Astrocyte of the hippocampus (primary cell): ENCODE measurements at places on chromosomes 7 and 10.

DNA sequence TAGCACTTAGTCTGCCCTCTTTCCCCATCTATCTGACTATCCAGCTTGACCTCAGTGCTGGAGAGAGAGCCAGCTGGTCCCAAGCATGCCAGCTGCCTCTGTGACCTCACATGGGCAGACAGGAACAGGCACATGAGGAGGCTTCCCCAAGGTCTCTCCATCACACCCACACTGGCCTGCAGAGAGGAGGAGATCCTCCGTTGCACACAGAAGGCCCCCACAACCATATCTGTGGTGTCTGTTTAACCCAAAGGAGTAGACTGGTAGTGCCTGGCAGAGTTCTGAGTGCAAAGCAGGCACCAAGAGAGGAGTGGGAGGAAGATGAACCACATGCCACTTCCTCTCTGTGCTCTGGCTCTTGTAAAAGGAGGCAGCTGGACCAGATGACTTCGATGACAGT lies 4.8 kb upstream of the ANK3 start:
- DNase-seq = no peak

DNA sequence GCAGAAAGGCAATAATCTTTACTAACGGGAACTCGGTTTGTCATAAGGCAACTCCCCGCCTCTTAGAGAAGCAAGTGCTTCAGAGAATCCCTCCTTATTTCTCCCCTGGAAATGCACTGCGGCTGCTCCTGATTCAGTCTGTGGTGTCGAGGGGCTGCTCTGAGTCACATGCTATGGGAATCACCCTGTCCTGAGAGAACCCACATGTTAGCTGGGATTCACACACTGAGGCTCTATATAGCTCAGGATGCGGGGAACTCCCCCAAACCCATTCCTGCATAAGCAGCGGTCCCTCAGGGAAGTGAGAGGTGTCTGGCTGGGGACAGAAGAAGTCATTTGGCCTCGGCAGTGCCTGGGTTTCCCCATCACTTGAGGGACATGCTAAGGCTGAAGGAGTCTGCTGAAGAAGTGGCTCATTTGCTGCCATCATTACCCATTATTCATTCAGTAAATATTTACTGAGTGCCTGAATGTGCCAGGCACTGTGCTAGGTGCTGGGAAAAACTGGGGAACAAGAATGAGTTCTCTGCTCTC lies 87.5 kb downstream of the ATXN7L1 start:
- no peak for DNase-seq

DNA sequence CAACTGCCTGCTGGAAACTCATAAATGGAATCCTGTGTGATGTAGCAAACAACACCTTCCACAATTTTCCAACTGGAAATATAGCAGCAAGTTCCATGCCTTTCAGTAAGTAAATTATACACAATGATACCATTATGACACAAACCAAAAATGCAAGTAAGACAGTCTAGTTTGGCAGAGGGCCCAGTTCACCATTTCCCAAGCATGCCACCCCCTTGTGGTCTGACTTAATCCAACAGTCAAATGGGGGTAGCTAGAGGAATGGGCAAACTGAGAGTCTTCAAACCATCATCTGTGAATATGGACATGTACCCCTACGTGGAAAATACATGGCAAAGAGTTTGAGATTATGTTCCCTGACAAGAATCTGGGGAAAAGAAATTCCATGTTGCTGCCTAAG lies 137.6 kb upstream of the VWC2 start:
- no peak for DNase-seq

- DNase-seq = no peak
Observed at GRCh38 chr7:27162561-27163287, 2.6 kb downstream of the HOXA9 start.

GRCh38 chr7:45714521-45714820 lies 140.3 kb downstream of the ADCY1 start:
- DNase-seq = no peak

DNA sequence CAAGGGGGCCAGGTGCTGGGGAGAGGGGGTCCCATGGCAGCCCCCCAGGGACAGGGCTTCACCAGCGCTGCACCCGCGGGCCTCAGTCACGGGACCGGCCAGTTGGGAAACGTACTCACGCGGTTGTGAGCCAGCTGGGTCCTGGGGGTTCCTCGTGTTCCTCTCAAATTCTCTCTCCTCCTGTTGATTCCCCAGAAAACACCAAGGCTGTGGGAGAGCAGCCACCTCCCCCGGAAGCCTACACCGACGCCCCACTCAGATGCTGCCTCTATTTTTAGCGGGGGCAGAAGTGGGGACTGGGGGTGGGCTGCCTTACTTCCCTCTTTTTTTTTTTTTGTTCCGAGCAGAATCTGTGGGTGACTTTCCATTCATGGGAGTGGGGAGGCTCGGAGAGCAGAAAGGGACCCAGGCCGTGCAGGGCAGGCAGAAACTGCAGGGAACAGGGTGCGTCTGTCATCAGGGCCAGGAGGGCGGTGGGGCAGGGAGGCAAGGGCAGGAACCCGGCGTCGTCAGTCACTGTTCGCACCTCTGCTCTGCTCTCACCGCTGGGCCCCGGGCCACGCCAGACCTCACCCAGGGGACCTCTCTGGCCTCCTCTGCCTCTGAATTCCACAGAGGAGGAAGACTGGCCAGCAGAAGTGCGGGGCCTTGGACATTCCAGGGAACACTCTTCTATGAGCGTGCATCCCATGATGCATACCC lies 63.1 kb downstream of the CARD11 start:
- no peak for DNase-seq

DNA sequence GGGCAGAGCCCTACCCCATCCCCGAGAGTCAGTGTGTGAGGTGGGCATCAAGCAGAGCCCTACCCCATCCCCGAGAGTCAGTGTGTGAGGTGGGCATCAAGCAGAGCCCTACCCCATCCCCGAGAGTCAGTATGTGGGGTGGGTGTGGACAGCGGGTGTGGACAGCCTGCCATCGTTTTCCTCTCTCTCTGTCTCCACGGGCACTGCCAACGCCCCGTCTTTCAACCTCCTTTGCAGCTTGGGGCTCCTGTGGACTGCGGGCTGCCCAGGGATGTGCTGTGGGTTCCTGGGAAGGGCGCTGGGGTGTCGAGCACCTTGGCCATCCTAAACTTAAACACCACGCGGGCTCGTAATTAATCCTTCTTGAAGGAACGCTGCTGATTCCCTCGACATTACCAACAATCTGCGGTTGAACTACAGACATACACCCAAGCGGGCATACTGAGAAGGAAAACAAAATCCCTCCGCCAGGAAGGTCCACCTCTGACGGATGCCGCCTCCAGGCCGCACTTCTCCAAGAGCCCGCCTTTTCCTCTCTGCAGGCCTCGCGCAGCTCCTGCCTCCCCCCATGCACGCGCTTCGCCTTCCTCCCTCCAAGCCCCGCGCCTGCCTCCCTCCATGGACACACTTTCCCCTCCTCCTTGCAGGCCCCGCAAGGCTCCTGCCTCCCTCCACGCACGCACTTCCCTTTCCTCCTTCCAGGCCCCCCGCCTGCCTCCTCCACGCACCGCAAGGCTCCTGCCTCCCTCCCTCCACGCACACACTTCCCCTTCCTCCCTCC lies 65.1 kb downstream of the ADARB2 start:
- DNase-seq = no peak

GRCh38 chr10:69405221-69405620 lies 11.5 kb downstream of the TACR2 start:
- no peak for DNase-seq

DNA sequence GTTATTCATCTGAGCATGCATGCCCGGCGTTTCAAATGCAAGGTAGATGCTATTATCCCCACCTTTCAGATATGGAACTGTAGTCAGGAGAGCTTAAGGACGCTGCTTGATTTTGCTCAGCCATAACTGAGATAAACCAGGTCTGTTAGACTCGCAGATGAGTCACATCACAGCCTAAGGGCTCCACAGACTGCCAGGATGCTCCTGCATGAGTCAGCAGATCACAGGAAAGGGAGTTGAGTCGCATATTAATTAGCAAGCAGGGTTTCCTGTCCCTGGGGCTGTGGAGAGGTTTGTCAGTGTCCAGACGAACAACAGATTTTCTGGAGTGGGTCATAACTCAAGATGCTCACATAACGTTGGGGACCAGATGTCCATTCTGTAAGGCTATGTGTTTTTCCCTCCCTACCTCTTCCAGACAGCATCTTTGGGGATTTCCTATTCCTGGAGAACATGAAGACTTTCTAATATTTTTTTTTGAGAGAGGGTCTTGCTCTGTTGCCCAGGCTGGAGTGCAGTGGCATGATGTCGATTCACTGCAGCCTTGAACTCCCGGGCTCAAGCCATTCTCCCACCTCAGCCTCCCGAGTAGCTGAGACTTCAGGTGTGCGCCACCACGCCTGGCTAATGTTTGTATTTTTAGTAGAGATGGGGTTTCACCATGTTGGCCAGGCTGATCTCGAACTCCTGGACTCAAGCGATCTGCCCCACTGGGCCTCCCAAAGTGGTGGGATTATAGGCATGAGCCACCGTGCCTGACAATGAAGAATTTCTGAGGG lies 36.7 kb downstream of the PFKFB3 start:
- peak; percentile 96 for DNase-seq

- DNase-seq = no peak
Observed at GRCh38 chr10:72509206-72509799, 116.6 kb downstream of the MICU1 start.

DNA sequence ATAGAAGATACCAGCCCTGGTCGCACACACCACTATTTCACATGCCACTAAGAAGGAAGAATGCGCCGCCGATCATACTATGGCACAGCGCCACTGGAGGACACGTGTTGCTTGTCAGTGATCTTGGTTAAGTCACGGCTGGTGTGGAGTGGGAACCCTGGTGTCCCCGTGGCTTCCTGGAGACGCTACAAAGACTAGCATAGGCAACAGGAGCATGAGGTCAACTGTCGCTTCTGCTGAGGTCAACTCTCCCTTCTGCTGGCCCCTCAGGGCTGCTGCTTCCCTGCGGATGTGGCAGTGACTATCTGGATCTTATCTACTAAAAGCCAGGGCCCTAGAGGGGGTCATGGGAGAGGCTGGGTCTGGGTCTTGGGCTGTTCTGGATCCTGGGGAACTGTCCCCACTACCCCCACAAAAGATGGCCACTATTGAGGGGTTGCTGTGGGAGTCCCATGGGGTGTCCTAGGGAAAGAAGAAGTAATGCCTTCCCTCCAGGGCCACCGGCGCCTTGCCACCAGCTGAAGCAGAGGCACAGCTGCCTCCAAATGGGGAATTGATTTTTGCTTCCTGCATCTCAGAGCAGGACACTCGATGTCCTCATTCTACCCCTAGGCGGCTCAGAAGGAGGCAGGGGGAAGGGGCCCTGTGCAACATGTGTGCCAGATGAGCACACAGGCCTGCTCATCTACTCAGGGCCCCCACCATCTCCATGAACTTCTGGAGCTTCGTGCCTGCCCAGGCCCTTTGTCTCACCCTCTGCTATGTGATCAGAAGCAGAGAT lies 76.6 kb upstream of the PPIF start:
- DNase-seq = no peak

DNA sequence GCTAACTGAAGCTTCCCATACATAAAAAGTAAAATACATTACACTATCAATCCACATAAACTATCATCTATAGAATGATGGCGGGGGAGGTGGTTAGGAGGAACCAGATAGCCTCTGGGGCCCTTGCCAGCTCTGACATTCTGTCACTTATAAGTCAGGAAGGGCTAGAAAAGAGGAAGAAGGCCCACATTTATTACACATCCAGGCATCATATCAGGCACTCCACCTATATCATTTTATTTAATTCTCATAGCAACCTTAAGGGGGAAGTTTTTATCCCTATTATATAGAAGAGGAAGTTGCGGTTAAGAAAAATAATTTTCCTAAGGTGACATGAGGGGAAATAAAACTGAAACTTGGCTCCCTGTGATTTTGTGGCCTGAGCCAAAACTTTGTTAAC lies 29.9 kb downstream of the HEPACAM2 start:
- no peak for DNase-seq

GRCh38 chr7:52482076-52482475 lies 553.4 kb upstream of the POM121L12 start:
- DNase-seq = no peak

DNA sequence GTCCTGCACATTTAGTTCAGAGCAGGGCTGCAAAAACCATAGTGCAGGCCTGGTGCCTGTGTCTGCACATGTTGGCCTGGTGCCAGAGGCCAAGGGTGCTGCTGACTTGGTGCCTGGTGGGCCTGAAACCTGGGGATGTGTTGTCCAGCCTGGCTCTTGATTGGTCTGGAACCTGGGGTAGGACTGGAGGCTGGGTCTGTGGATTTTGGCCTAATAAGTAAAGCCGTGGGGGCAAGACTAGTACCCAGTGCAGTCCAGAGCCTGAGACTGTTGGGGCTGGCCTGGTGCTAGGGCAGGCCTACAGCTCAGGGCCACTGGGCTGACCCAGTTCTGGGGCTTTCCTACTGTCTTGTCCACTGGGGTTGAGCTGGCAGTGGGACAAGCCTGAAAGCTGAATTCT lies 817.9 kb downstream of the DNAJB9 start:
- DNase-seq = no peak

DNA sequence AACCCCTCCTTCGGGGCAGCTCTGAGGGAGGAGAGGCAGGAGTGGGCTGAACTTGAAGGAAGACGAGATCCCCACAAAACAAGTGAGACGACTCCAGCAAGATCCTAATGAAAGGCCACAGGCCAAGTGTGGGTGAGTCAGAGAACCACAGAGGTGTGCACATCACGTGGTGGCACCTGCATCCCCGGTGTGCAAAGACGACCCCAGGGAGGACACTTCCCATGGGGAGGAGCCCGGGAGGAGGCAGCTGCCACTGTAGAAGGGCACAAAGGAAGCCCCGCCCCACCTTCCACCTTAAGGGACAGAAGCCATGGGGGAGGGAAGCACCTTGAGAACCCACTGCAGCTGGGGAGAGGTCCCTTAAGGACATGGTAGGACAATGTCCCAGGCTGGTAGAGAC lies 45.7 kb downstream of the ESYT2 start:
- no peak for DNase-seq

DNA sequence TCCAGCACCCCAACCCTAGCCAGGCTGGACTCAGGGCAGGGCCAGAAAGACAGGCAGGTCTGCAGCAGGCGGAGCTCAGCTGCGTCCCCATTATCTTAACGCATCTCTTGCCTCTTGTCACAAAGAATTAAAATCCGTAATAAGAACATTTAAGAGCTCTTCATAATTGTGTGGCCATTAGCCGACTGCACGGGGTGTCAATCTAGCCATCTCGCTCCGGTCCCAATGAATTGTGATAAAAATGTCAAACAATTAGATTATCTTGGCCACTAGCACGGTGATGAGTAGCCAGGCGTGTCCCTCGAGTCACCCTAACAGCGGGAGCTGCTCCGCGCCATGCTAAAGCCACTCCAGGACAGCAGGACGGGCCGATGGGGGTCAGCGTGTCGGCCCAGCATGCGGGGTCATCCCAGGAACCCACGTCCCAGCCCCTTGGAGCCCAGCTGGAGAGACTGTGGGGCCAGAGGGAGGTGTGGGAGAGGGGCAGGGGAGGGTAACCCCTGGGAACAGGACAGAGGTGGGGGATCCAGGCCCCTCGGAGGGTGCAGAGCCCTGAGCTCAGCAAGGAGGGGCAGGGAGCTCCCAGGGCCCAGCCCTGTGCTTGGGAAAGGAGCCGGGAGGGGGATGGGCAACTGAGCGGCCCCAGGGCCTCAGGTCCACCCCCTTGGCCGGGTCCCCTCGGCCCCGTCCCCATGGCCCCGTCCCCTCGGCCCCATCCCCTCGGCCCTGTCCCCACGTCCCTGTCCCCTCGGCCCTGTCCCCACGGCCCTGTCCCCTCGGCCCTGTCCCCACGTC lies 17.7 kb upstream of the NKX6-2 start:
- no peak for DNase-seq
